ENCODE measurements at places on chromosomes 12 and 14.

- DNase-seq = no peak
Measured at GRCh38 chr12:16685107-16685506, 79.1 kb upstream of the LMO3 start.

DNA sequence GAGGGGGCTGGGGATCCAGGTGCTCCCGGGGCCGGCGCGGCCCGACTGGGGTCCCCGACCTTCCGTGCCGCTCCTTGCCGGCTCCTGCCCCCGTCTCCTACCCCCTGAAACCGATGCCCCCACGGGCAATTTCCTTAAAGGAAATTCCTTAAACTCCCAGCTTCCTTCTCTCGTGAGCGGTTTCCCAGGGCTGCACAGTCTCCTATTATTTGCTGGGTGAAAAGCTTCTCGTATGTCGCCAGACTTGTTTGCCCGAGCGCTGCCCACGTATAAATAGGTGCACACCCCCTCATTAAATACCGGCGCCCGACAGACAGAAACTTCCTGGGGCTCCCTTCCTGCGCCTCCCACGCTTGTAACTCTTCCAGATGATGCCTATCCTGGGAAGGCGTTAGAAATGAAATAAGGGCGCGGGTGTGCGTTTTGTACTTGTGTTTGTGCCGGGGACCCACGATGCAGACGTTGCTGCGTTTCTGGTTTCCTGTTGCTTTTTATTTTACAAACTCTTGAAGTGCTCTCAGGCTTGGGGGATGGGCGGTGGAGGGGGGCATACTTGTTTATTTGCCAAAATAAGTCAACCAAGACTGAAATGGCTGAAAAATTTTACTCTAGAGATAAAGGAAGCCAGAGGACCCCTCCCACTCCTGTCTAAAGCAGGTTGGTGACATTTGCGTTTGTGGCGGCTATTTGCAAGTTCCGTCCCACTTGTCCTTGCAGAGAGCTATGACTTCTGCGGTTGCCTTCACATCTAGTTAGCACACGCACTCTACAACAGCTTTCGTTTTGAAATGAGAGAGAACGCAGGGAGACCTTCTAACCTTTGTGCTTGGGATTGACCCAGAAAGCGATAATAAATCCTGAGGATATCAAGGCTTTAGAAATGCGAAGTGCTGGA, 1.0 kb downstream of the HIP1R start:
- peak; percentile 82 for DNase-seq

GRCh38 chr12:39116861-39117260, 211.5 kb upstream of the CPNE8 start:
- DNase-seq = no peak

DNA sequence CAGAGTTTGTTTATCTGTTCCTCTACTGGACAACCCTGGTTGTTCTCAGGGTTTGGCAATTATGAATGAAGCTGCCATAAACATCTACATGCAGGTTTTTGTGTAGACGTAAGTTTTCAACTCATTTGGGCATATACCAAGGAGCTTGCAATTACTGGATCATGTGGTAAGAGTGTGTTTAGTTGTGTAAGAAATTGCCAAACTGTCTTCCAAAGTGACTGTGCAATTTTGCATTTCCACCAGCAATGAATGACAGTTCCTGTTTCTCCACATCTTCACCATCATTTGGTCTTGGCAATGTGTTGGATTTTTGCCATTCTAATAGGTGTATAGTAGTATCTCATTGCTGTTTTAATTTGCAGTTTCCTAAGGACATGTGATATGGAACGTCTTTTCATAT, 39.8 kb upstream of the FBXO33 start:
- no peak for DNase-seq

- DNase-seq = no peak
Measured at GRCh38 chr12:124513297-124513867, 54.0 kb downstream of the NCOR2 start.

GRCh38 chr14:85907536-85907935, 377.6 kb downstream of the FLRT2 start:
- DNase-seq = no peak

DNA sequence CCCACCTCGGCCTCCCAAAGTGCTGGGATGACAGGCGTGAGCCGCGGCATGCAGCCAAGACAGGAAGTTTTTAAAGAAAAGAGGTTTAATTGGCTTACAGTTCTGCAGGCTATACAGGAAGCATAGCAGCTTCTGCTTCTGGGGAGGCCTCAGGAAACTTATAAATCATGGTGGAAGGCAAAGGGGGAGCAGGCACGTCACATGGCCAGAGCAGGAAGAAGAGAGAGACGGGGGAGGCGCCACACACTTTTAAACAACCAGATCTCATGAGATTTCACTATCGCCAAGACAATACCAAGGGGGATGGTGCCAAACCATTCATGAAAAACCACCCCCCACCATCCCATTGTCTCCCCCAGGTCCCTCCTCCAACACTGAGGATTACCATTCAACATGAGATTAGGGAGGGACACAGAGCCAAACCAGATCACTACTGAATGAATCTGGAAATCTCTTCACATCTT, 14.1 kb downstream of the CCDC63 start:
- DNase-seq = no peak

Measured in large intestine (tissue), 12 donors.